Activated CD8-positive, alpha-beta memory T cell treated with anti-CD3 and anti-CD28 coated beads for 4 hours (primary cell): ENCODE measurements at places on chromosomes 6 and 20.
A peak's percentile ranks its signal among the peaks of the same experiment; 100 is the strongest.

DNA sequence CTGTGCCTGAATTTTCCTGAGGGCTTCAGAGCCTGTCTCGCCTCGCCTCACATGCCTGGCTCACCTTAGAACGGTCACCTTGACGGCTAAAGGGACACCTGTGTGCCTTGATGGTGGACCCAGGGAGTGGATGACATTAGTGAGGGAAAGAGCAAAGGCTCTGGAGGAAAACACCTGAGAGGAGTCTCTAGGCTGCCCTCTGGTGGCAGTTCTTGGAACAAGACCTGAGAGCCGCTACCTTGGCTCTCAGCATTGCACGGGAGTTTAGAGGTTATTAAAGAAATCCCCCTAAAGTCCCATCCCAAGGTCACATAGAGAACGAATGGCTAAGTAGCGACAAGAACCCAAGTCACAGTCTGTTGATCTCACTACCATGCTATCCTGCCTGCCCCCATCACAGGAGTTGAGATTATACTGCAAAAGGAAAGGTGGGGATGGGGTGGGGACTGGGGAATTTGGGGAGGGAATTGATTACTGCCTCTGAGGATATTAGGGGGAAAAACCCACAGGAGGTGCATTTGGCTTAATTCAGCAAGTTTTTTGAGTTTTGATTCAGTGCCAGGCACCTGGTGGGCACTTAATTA is 7.9 kb upstream of the CDSN start:
- peak; percentile 50 for DNase-seq

DNA sequence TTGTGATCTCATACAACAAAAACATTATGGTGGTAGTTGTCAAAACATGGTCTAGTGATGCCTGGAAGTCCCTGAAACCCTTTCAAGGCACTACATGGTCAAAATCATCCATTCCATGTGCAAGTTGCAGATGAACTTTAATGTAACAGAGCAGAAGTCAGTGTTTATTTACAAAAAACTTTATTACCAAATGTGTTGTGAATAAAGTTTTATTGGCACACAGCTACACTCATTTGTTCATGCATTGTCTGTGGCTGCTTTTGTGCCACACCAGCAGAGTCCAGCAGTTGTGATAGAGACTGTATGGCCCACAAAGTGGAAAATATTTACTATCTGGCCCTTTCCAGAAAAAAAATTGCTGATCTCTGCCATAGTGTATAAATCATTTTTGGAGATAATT is 26.8 kb downstream of the TUBB2B start:
- DNase-seq: no peak

DNA sequence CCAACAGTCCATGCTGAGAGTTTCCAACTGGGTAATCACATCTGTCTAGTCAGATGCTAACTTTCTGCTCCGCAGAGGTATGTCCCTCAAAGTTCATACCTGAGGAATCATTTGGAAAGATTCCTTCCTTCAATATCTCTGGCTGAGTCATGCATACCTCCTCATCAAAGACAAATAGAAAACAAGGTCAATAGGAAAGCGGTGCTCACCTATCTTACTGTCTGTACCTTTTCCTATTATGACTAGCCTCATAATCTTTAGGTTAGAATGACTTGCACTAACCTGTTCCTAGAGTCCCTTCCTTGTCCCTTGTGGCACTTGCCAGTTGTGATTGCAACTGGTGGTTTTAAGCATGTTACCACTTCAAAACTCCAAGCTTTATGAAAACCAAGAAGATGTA is 78.2 kb upstream of the PTPRK start:
- no peak for DNase-seq

- no peak for DNase-seq
Observed at GRCh38 chr20:61419010-61419409, 166.9 kb downstream of the CDH4 start.

GRCh38 chr20:49392745-49393144 is 89.7 kb downstream of the KCNB1 start:
- DNase-seq: no peak

DNA sequence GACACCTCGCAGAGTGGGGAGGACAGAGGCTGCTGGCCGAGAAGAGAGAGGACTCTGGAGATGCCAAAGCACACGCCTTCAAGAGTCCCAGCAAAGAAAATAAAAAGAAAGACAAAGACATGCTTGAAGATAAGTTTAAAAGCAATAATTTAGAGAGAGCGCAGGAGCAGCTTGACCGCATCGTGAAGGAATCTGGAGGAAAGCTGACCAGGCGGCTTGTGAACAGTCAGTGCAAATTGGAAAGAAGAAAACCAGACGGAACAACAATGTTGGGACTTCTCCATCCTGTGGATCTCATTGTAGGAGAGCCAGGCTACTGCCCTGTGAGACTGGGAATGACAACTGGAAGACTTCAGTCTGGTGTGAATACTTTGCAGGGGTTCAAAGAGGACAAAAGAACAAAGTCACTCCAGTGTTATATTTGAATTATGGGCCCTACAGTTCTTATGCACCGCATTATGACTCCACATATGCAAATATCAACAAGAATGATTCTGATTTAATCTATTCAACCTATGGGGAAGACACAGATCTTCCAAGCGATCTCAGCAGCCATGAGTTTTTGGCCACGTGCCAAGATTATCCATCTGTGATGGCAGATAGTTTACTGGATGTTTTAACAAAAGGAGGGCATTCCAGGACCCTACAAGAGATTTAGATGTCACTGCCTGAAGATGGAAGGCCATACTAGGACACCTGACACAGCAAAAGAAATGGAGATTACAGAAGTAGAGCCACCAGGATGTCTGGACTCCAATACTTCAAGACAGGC is 52.2 kb downstream of the REV3L start:
- no peak for DNase-seq

GRCh38 chr6:85660181-85660611 is 17.5 kb upstream of the SYNCRIP start:
- DNase-seq: no peak

- DNase-seq: no peak
Observed at GRCh38 chr20:59932616-59933295, 681 bp downstream of the SYCP2 start.

DNA sequence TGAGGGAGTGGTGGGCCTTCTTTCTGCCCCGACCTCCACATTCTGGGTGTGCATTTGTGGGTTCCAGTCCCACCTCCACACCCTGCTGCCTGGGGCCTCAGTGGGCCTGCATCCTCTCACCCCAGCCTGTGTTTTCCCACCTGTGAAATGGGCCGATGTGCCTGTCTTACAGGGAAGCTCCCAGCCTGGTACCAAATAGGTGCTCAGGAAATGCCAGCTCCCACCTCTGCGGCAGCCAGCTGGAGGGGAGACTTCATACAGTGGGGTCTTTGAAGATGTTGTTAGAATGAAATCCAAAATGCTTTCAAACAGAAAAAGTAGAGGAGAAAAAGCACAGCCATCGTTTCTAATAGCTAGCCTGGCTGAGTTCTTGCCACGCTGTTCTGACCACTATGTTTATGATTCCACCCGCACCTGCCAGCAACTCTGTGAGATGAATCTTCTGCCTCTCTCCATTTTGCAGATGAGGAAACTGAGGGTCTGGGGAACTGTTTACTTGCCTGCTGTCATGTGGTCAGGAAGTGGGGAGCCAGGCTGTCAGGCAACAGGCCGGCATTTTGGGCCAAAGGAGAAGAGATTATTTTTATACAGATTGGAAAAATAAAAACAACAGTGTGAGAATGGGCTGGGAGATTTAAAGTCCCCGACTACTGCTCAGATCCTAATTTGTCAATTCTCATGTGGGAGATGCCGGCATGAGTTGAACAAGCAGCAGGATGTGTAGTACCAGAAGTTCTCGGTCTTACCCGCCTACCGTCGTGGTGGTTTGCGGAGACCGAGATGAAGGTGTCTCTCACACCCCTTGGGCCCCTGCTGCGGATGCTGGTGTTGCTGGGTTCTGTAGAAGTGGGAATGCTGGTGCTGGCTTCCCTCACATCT is 4.6 kb downstream of the TMEM181 start:
- DNase-seq: no peak

GRCh38 chr6:14873101-14873500 is 372.8 kb upstream of the JARID2 start:
- DNase-seq: no peak

GRCh38 chr6:106110164-106110826 is 24.2 kb downstream of the PRDM1 start:
- DNase-seq: no peak

DNA sequence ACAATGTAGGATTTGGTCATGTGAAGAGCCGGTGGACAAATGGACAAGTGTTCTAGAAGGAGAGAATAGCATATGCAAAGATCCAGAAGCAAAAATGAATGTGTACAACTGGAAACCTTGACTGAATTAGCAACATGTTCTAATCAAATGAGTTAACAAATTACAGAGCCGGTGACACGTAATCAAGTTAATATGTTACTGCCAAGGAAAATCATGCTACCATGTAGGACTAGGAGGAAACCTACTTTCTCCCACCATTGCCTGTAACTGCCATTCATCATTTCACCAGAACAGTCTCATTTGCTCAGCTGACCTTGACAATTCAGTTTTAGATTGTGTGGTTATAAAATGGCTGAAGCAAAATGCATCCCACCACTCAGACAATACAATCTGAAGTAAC is 179.4 kb downstream of the KIF16B start:
- DNase-seq: no peak

GRCh38 chr6:154356113-154356512 is 490 bp downstream of the IPCEF1 start:
- DNase-seq: no peak

- DNase-seq: no peak
Observed at GRCh38 chr6:118719351-118720124, 68.1 kb upstream of the CEP85L start.

DNA sequence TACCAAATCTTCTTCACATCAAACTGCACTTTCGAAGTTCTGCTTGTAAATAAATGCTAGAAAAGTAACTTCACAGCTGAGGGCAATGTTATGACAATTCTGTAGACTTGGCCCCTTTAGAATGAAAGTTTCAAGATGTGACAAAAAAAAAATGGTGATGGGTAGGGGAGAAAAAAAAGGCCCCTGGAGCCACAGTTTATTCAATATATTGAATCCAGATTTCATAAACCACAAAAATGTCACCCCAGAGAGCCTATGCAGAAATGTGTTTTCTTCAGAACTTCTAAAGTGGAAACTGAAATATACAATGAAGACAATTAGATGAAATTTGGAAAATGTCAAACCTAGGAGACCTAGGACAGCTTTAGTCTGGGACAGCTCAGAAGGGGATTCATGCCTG is 143.1 kb downstream of the EDN3 start:
- no peak for DNase-seq

- DNase-seq: no peak
Observed at GRCh38 chr6:103018426-103018825, 1624.9 kb downstream of the GRIK2 start.

DNA sequence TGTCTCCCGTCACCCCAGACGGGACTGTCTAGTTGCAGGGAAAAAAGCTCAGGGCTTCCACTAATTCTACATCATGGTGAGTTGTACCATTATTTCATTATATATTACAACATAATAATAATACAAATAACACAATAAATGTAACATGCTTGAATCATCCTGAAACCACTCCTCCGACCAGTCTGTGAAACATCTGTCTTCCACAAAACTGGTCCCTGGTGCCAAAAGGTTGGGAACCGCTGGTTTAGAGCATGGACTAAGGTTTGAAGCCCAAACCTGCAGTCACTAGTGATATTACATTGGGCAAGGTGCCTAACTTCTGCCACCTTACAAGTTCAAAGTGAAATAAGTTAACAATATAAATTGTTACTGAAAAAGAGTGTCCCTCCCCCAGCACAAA is 175.7 kb downstream of the PDE10A start:
- DNase-seq: no peak

GRCh38 chr20:22758815-22759214 is 174.4 kb upstream of the FOXA2 start:
- no peak for DNase-seq

DNA sequence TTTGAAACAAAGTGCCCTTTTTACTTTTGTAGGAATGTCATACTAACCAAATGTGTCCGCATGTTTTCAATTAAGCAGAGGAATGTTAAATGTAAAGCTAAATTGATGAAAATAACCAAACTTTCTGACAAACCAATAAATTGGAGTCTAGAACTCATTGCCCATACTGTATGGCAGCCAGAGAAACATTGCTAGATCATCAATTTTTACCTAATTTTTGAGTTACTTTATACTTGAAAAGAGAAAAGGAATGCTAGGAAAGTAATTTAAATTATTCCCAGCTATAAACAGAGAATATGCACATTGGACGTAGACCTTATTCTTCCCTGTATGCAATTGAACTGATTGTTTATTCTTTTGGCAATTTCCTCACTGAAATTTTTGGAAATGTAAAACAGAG is 44.4 kb downstream of the RPS12 start:
- no peak for DNase-seq

- no peak for DNase-seq
Observed at GRCh38 chr6:22929311-22929985, 360.1 kb downstream of the HDGFL1 start.

DNA sequence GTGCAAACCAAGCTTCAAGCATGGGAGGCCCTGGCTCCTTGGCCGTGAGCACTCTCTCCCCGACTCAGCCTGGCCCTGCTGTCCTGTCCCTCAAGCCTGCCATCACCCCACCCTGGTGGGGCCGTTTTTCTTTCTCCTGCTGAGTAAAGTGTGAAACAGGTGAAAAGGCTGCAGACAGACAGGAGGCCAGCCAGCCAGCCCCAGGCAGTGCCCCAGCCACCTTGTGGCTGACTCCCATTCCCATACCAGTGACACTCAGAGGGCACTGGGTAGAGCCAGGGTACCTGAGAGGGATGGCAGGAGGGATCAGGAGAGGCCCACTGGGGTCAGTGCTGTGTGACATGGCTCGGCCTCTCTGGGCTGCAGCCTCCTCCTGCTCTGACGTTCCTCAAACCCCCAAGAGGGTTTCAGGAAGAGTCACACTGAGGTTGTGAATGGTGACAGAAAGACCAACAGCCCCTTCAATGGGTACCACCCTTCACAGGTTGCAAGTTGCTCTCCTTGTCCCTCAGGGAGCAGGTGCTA is 35.9 kb upstream of the BPIFA2 start:
- DNase-seq: no peak

DNA sequence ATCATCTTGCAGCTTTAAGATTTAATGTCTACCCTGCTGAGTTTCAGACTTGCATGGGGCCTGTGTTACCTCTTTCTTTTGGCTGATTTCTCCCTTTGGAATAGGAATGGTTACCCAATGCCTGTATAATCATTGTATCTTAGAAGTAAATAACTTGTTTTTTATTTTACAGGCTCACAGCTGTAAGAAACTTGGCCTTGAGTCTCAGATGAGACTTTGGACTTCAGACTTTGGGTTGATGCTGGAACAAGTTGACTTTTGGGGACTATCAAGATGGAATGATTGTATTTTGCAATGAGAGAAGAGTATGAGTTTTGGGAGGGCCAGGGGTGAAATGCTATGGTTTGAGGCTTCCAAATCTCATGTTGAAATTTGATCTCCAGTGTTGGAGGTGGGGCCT is 34.9 kb upstream of the CAP2 start:
- no peak for DNase-seq

- DNase-seq: no peak
Observed at GRCh38 chr6:11437824-11438459, 99.6 kb upstream of the TMEM170B start.
